Hindlimb muscle (tissue), 1 donor: ENCODE measurements at places on chromosomes 2 and 18. TPM values are rescaled to one million over a fixed set of nuclear protein-coding genes. Genes with fewer than 3 reads are reported as not detected.

The AQP12B gene
- polyA plus RNA-seq, result 1.6 TPM

DNA sequence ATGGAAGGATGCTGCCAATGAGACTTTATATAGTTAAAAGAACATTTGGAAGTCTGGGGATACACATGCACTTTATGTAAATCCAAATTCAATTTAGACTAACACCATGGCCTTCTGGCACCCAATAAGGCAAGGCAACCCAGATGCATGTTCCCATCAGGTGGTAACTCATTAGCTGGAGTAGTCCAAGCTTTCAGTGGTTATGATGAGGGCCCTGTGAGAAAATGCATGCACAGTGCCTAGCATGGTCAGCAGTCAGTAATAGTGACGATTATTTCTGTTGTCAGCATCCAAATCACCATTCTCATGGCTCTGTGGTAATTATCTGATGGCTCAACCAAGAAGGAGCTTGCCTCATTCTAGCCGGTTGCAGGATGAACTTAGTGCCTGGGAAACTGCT lies 70.3 kb upstream of the CTLA4 start:
- no peak for DNase-seq

The AP1S3 gene
- polyA plus RNA-seq, result 0.86 TPM

- no peak for DNase-seq
Measured at GRCh38 chr2:171046048-171046560, 114.6 kb downstream of the TLK1 start.

The CPLX4 gene
- not detected for polyA plus RNA-seq

DNA sequence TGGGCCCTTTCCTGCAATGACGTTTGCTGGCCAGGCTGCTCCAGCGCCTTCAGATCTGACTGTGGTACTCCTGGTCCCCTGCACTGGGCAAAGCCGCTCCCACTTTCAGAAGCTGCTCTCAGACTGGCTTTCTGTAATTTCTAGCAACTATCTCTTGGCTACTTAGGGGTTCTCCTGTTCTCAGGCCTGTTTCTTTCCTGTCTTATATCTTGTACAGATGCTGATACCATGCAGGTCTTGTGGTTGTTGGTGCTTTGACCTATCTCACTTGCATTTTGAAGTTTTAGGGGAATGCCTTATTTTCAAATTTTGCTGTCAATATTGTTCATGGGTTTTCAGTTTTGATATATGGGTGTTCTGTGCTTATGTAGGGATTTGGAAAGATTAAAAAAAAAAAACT lies 145.8 kb downstream of the CLIP4 start:
- no peak for DNase-seq

- DNase-seq, result no peak
Measured at GRCh38 chr18:9594823-9595596, 19.3 kb downstream of the PPP4R1 start.

- DNase-seq, result no peak
Measured at GRCh38 chr2:97952357-97952756, 43.4 kb downstream of the TMEM131 start.

The LHCGR gene
- 0.25 TPM for polyA plus RNA-seq

DNA sequence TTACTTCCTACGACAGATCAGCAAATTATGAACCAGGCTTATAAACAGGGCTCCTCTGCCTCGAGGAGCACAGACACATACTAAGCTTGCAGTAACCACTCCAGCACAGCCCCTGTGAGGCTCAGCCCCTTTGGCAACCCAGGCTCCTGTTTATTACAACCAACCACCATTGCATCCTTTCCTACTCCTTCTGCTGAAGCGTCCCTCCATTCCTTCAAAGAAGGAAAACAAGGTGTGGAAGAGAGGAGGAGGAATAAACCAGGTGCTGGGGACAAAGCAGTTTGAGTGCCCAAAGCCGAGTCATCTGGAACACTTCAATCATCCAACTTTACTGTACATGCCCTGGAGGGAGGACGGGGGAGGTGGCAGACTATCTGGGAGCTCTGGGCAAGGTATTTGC lies 87.2 kb upstream of the MGAT4A start:
- DNase-seq, result no peak

DNA sequence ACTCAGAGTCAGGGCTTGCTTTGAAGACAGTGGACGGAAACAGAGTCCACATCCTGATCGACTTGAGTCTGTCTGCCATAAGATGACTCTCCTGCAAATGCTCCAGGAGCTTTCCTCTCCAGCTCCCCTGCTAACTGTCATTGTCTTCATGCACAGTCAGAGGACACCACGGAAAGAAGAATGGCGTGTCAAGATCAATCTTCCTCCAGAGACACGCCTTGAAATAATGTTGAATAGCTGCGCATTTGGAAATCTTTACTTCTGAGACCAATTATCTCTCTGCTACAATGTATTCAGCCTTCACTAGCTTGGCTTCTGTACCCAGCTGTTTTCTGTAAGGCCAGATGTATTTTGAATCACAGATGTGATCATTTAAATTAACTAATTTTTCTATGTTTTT lies 457.2 kb downstream of the CDH2 start:
- no peak for DNase-seq

GRCh38 chr18:41150316-41150715 lies 804.7 kb upstream of the PIK3C3 start:
- no peak for DNase-seq

GRCh38 chr2:210667711-210668110 lies 111.3 kb downstream of the CPS1 start:
- DNase-seq, result no peak

- DNase-seq, result no peak
Measured at GRCh38 chr2:155412598-155412997, 714.1 kb downstream of the KCNJ3 start.

The SKOR2 gene
- polyA plus RNA-seq, result not detected

The STON1 gene
- 10.1 TPM for polyA plus RNA-seq

GRCh38 chr18:74916773-74917393 lies 292.1 kb downstream of the PTGR3 start:
- no peak for DNase-seq

DNA sequence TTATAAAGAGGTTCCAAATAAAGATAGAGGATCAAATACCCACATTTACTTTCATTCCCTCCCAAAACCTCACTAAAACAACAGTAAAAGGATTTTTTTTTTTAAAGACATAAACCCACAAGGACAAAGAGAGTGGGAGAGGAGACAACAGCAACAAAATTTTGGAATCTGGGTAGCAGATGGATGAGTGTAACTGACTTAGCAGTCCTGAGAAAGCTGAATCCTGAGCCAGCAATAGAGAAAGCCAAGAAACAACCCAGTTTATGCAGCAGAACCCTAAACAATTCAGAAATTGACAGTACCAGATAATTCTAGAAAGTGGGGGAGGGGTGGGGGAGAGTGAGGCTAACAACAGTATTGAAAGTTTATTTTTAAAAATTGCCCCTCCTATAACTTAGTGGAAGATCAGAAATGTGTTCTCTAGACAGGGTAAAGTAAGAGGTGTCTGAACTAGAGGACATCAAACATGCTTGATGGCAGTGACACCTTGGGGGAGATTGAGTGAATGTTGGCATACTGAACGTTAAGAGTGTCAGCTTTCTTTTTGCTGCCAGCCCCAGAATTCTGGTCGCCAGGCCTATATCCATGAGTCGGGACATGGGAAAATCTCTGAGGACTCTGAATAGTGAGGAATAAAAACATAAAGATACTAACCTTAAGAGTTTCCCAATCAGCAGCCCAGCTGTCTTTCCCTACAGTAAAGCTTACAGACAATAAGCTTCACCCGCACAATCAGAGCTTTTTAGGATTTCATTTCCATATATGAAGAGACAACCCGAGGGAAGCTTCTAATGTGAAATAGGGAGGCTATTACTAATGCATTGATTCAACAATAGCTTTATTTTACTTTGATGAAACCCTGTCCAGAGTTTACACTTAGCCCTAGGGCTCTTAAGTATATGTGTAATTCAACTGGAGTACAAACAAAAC lies 128.0 kb upstream of the ALPP start:
- DNase-seq, result no peak

GRCh38 chr2:143839456-143839855 lies 680.5 kb downstream of the ZEB2 start:
- no peak for DNase-seq

DNA sequence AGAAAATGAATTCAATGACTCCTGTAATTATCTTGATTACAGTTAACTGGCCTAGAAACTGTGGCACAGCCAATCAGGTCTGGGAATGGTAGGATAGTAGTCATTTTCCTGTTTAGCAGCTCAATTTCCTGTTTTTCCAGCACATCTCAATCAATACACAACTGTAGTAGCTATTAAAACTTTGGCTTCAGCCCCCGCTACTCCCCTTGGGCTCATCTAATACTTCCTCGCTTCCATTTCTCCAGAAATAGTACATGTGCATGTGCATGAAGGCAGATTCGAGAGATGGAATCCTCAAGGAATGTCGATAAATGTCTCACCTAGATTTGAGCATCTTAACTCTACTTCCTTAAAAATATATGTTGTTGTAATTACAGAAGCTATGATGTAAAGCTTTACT lies 9.7 kb downstream of the COBLL1 start:
- DNase-seq, result no peak

DNA sequence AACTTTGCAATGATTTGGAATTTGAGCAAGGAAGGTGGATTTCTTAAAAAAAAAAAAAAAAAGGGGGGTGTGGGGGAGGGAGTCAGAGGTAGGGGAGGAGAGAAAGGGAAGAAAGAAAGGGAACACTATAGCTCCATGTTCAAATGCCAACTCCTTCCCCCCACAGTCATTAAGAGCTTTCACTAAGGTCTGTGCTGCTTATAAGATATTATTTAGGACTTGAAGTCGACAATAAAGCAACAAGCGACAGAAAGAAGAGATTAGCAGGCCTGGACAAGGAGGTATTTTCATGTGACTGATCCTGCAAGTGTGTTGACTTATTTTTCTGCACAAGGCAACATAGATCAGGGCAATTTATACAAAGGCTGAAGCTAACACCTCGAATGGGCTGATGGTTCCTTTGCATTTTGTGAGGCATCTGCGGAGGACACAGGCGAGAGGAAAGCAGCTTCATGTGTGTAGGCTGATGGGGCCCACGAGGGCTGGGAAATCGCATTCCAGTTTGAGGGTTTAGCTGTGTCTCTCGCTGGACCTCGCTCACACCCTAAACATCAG lies 382.0 kb downstream of the SOX11 start:
- DNase-seq, result no peak

GRCh38 chr2:45132551-45132950 lies 123.3 kb upstream of the SIX2 start:
- DNase-seq, result no peak

The DRC1 gene
- polyA plus RNA-seq, result not detected

DNA sequence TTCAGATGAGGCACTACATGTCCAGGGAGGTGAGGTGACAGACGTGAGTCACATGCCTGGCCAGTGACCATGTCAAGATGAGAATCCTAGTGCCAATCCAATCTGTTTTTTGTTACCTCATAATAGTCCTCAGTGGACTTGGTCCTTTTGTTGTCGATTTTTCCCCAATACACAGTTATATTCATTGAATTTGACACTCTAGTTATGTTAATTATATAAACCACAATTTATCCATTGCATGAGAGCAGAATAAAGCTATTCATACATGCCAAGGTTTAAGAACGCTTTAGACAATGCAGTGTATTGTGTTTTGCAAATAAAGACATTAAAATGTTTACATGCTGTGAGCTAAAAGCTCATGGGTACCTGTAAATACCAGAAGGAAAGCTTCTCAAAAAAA lies 21.6 kb upstream of the TMEFF2 start:
- DNase-seq, result no peak

DNA sequence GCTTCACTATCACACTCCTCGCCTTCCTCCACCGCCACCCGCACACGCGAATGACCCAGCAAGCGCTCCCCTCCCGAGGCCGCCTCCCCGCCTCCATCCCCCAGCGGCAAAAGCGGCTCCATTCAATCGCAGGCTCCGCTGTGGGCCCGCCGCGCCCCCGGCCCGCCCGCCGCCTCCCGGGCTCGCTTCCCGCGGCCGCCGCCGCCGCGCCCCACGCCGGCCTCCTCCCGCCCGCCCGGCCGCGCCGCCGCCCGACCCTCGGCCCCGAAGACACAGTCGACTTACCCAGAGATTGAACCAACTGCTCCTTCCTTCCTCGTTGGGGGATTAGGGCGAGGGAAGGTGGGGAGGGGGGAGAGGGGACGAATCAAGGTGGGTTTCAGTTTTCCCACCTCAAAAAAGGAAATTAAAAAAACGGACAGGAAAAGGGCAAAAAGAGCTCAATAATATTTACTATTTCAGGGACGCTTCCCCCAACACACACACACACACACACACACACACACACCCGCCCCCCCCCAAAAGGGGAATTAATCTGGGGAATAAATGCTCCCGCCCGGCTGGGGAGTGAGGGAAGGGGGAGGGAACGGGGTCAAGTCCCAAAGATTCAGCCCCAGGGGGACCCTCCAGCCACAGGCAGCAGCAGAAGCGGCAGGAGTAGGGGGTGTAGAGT lies 743 bp downstream of the XPO1 start:
- peak; percentile 48 for DNase-seq

DNA sequence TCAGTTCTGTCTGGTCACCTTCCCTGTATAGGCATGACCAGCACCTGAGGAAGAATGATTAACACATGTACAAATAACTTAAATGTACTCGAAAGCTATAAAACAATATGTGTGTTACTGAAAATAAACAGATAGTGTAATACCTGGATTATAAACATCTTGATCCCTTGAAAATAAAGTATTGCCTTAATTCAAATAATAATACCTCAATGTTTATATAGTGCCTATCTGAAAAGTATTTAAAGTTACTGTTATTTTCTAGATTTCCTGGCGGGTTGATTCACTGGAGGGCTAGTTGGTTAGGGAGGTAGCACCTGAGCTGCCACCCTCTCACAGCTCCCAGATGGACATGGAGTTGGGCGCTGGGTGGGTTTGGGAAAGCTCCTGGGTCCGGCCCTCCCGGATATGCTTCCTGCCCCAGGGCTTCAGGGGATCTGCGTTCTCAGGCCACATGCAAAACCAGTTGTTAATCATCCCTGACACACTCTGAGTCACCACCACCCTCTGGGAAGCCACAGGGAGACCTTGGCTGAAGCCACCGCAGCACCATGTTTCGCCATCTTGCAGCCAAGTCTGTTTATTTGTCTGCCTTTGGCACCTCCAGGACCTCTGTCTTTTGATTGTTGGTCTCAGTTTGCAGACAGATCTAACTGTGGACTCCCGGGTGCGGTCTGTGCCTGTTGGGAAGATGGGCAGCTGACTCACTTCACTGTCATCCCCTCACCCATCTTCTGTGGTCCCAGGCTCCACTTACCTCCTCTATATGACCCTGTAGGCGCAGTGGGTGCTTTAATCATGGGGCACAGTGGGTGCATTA lies 35.3 kb downstream of the RAB31 start:
- DNase-seq, result no peak

GRCh38 chr2:45388541-45389100 lies 222.4 kb downstream of the SRBD1 start:
- DNase-seq, result no peak
